Peyer's patch (tissue), 4 donors: ENCODE measurements at places on chromosomes 5 and 9.

DNA sequence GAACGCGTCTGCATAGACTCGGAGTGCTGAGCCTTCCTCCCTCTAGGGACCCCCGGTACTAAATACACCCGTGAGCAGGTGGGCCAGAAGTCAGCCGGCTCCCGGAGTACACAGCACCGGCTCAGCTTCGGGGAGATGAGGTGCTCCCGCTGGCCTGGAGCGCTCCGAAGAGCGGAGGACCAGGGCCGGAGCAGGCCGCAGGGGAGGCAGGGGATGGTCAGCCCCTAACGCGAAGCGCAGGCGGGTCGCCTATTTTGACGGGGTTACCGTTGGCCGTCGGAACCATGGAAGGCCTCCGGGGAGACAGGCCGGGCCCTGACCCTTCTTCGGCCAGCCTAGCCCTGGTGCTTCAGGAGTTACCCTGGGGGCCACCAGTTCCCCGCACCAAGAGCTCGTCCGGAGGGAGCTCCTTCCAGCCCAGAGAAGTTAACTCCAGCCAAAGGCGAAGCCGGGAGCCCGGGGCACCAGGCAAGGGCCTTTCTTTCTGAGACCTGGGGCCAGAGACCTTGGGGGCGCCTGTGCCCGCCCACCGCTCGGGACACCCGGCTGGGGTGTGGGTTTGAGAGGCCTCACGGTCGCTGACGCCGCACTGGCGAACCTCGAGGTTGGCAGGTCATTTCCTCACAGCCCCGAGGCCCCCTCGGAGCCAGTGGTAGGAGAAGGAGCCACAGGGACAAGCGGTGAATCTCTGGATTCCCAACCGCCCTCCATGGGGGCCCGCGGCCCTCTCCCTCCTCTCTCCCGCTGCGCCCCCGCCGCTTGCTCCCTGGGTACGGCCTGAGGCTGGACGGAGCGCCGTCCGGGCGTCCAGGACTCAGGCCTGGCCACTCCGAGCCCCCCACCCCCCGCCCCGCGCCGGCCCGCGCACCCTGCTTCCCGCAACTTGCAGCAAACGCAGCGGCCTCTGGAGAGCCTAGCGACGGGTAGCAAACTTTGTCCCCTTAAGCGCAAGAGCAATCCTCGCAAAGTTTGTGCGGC, 3.4 kb upstream of the IRX4 start:
- no peak for DNase-seq

DNA sequence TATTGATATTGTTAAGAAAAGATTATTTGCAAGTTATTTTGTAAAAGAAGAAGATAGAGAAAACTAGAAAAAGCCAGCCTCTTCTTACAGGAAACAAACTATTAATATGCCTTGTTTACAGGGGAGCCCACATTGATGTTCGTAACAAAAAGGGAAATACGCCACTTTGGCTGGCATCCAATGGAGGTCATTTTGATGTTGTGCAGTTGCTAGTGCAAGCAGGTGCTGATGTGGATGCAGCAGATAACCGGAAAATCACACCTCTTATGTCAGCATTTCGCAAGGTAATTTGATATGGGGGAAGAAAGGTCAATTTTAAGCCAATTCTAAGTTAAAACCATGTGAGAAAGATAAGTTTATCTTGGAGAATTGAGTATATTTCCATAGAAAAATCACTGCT, 37.6 kb upstream of the EIF4EBP3 start:
- DNase-seq = no peak

- DNase-seq = no peak
Observed at GRCh38 chr5:82512025-82512424, 233.9 kb upstream of the RPS23 start.

DNA sequence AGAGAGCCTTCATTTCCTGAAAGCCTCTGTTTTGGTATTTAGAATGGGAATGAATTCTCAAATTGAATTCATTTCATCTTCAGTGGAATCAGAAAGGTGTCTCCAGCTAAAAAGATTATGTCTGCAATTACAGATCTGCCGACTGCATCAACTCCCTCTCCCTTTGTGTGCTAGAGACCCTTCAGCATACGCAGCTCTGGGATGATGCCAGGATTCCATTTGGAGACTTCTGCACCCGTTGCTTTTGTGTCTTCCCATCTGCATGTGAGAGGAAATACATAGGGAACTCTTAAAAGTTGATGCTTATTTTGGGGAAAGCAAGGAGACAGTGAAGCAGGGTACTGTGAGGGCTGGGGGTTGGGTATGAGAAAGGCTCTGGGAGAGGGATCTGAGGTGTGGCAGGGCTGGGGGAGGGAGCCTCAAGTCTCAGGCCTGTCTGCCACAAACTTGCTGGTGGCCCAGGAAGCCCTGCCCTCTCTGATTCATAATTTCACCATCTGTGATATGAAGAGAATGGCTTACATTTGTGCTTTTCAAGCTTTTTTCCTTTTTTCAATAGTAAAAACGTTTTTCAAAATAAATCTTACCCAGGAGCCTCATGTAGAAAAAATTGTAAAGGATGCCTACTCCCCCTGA, 89.7 kb upstream of the SAP30L start:
- DNase-seq = no peak

GRCh38 chr9:80012557-80013330, 441.0 kb downstream of the TLE4 start:
- DNase-seq = no peak

DNA sequence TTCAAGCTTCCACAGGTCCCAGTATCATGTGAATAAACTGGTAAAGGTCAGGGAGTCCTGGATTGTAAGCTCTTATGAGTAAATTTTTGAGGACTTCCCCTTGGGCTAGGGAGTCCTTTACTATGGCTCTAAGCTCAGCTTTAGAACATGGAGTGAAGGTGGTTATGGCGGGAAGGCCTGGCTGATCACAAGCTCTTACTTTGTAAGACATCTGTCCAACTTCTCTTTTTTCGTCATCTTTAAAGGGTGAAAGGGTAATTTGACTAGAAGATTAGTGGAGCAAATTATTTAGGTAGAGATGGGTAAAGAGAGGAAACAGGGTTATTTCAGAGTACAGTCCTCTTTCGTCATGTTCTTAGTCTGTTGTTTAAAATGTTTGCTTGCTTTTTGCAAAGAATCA, 155.4 kb downstream of the AOPEP start:
- no peak for DNase-seq

- DNase-seq = no peak
Observed at GRCh38 chr9:94805051-94805489, 78.6 kb downstream of the AOPEP start.

DNA sequence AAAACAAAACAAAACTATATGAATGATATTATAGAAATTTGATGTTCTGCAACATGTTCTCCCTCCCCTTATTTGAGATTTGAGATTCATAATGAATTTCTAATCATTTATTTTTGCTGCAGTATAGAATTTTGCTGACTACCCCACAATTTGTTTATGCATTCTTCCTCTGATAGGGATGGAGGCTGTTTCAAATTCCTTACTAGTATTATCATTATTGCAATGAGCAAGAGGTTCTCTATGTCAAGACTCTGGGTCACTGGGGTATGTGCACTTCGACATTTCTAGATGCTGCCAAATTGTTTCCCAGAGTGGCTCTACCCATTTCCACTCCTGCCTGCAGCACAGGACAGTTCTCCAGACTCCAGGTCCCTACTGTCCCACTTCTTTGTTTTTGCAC, 54.9 kb upstream of the DAB2IP start:
- DNase-seq = no peak

GRCh38 chr5:137221943-137222342, 277.2 kb downstream of the SPOCK1 start:
- no peak for DNase-seq

DNA sequence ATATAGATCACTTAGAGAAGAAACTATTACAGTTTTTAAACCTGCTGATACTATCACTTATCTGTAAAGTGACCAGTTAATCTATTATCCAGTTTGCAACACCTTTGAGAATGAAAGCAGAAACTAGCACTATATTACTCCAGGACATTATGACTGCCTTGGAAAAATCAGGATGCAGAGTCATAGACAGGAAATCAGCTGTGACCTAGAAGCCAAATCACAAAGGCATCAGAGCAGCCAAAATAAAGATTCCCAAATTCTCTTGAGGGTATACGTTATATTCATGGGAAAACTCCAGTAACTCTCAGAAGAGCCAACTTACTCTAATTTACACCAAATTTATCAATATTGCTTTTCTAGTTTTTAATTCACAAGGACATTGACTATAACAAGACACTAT, 49.9 kb downstream of the CDO1 start:
- DNase-seq = no peak

DNA sequence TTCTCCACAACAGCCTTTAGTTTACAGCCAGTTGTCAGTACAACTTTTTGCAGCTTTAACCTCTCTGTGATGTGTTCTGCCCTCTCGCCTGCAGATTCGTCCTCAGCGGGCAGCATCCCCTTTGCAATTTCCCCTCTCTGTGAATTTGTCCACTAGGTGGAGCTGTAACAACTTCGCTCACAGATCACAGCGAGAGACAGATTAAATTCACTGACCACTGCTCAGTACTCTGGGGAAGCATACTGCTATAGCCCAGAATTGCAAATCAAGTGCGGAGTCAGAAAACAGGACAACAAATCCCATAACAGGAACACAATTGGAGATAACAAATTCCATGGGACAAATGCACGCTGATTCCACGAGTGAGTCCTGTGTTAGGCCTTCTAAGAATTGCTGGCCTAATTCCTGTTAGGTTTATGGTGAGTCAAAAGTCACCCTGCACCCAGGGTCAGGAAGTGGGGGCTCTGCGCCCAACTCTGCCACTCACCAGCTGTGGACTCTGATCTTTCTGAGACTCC, 2124.9 kb downstream of the MAT2B start:
- peak; percentile 65 for DNase-seq

DNA sequence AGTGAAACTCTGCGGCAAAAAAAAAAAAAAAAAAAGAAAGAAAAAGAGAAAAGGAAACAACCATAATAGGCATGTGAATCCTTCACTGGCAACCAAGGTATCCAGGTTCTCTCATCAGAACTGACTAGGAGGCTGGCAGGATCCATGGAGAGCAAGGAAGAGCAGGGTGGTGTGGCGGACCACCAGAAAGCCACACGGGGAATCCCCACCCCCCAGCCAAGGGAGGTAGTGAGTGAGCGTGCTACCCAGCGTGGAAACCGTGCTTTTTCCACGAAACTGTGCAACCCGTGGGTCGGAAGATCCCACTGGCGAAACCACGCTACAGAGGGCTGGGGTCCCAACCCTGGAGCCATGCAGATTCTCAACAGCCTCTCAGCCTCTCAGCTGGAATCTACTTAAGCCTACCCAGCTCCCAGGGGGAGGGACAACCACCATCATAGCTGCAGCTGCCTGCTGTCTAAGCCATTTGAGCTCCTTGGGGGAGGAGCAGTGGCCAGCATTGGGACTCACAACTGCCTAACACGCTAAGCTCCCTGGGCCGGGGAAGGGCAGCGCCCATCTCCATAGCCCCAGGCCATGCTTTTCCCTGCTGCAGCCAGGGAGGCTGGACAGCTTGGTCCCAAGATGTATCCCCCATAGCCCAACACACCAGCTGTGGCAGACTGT, 91.6 kb downstream of the PRELID2 start:
- no peak for DNase-seq

DNA sequence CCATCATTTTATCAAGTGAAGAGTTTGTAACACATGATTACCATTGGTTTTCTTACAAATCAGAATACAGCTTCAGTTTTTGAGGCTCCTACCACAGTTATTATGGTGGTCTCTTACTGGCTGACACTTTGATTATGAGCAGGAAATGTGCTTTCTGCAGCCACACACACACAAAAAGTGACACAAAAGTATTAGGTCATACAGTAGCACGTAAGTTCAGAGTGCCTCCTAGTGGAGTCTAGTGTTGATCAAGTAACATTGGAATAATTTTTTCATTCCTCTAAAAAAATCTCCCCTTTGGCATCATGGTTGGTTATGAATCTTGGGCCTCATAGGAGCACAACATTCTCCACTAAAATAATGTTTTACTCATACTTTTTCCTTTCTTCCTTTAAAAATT, 37.6 kb downstream of the PAM start:
- DNase-seq = no peak

DNA sequence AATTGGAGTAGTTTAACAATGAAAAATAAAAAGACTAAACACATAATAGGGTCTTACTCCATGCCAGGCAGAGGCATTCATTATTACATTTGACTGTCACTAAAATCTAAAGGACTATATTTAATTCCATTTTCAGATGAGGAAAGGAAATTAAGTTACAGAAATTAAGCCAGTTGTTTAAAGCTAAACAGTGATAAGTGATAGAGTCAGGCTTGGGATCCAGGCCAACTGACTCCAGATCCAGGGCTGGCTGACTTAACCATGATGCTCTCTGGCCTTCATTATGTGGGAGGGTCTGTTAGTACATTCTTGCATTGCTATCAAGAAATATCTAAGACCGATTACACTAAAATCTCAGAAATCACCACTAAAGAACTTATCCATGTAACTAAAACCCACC, 107.2 kb downstream of the ARHGEF28 start:
- DNase-seq = no peak

DNA sequence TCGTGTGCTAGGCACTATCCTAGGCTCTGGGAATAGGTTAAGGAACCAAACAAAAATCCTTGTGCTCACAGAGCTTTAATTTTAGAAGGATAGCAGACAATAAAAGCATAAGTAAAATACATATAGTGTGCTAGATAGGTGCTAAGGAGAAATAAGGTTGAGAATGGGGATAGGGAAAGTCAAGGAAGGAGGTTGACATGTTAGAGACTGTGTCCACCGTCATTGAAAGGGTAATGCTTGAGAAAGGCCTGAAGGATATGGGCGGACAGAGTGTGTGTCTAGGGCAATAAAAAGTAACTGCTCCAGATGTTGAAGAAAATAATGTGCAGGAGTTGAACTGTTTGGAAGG, 482 bp upstream of the TDRD7 start:
- no peak for DNase-seq

- DNase-seq = no peak
Observed at GRCh38 chr5:1865486-1865885, 17.2 kb downstream of the IRX4 start.

GRCh38 chr5:127001621-127002296, 28.6 kb downstream of the MARCHF3 start:
- no peak for DNase-seq

- no peak for DNase-seq
Observed at GRCh38 chr9:129434187-129434586, 186.7 kb downstream of the C9orf50 start.

- peak; percentile 55 for DNase-seq
Observed at GRCh38 chr5:139389701-139390638, at the start of gene MZB1. Gene MZB1, minus strand, starts transcription at chr5:139389913. Its CDS starts 57 bp downstream, at chr5:139389856.

- peak; percentile 72 for DNase-seq
Observed at GRCh38 chr5:176994460-176995121, 12.0 kb downstream of the UIMC1 start.

DNA sequence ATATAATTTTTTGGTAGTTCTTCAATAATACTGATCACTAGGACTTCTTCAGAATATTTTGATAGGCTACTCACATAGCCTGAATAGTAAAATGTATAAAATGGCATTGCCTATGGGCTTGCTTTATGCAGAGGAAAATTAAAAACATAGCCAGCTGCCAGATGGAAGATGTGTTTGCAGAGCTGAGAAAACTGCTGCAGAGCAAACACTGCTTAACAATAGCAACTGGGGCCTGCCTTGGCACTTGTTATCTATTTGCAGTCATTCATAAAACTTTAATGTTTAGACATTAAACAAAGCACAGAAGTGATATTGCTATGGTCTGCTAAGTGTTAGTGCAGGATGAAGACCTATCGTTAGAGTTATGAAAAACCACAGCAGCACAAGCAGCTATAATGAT, 151.5 kb upstream of the SMC2 start:
- no peak for DNase-seq

GRCh38 chr9:99169982-99170761, 51.6 kb downstream of the ALG2 start:
- no peak for DNase-seq

- no peak for DNase-seq
Observed at GRCh38 chr9:114003351-114003750, 74.7 kb downstream of the AMBP start.

GRCh38 chr5:23014266-23014665, 161.1 kb upstream of the CDH12 start:
- no peak for DNase-seq
